Liver (tissue), 10 donors: ENCODE measurements at places on chromosomes 5 and 9.

DNA sequence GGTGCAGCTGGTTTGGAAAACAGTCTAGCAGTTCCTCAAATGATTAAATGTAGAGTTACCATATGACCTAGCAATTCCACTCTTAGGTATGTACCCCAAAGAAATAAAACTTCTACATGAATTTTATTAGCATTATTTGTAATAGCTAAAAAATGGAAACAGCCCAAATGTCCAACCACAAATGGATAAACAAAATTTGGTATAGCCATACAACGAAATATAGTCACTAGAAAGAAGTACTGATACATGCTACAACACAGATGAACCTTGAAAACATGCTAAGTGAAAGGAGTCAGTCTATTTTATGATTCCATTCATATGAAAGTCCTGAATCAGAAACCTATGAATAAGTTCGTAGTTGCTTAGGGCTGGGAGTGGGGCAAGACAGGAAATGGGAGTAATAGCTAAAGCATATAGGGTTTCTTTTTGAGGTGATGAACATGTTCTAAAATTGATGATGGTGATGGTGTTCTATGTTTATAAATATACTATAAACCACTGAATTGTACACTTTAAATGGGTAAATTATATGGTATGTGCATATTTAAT lies 6.3 kb downstream of the GDF9 start:
- no peak overlapping the region for H3K27ac ChIP-seq
- no peaks in the 10 kb centered on the region for H3K36me3 ChIP-seq
- no peaks in the 10 kb centered on the region for H3K27me3 ChIP-seq
- no peak for DNase-seq

GRCh38 chr5:152932621-152933020 lies 527.5 kb upstream of the NMUR2 start:
- H3K27me3 ChIP-seq: no peaks in the 10 kb centered on the region
- no peak overlapping the region for H3K4me3 ChIP-seq
- no peaks in the 10 kb centered on the region for H3K4me1 ChIP-seq
- no peaks in the 10 kb centered on the region for H3K36me3 ChIP-seq
- H3K27ac ChIP-seq: no peak overlapping the region

GRCh38 chr5:172901012-172901780 lies 58.0 kb upstream of the RPL26L1 start:
- no peak overlapping the region for H3K4me3 ChIP-seq
- no peaks in the 10 kb centered on the region for H3K27me3 ChIP-seq
- peak overlapping the region; percentile 87 for H3K27ac ChIP-seq
- no peak for DNase-seq

DNA sequence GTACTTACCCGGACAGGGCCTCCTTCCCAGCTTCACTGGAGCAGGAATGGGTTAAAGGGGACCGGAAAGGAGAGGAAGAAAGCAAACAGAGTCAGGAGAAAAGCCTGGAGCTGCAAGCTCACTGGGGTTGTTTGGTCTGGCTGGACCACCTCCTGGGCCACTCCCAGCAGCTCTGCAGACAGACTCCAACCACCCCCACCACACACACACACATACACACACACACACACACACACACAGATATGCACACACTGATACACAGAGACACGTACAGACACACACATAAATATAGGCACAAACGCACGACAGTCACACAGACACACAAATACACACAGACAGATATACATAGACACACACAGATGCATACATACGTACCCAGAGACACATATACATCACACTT lies 34.9 kb upstream of the SYNPO start:
- H3K36me3 ChIP-seq: no peaks in the 10 kb centered on the region
- H3K4me3 ChIP-seq: no peak overlapping the region
- DNase-seq: no peak
- peaks cover 2% of the 10 kb centered on the region for H3K4me1 ChIP-seq
- H3K27me3 ChIP-seq: no peaks in the 10 kb centered on the region

GRCh38 chr5:39079147-39079546 lies 4.9 kb upstream of the RICTOR start:
- H3K4me1 ChIP-seq: no peaks in the 10 kb centered on the region
- no peaks in the 10 kb centered on the region for H3K36me3 ChIP-seq
- H3K4me3 ChIP-seq: no peak overlapping the region
- H3K27ac ChIP-seq: no peak overlapping the region
- DNase-seq: no peak
- no peaks in the 10 kb centered on the region for H3K27me3 ChIP-seq

- no peak for DNase-seq
- no peaks in the 10 kb centered on the region for H3K36me3 ChIP-seq
- no peak overlapping the region for H3K4me3 ChIP-seq
- no peaks in the 10 kb centered on the region for H3K4me1 ChIP-seq
- H3K27ac ChIP-seq: no peak overlapping the region
Measured at GRCh38 chr9:22512495-22512894, 65.9 kb downstream of the DMRTA1 start.

DNA sequence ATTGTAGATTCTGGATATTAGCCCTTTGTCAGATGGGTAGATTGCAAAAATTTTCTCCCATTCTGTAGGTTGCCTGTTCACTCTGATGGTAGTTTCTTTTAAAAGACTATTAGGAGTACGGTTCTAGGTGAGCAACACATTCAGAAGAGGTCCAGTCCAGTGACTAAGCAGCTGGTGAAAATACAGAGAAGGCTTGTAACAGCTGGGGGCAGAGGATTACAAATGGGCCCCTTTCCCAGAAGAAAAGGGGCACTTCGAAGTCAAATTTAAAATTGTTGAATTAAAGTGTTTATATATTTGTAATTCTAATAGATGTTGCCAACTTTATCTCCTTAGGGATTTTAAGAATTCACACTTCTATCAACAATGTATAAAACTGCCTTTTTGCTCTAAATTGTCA lies 720.5 kb downstream of the TLE4 start:
- H3K27me3 ChIP-seq: no peaks in the 10 kb centered on the region
- no peaks in the 10 kb centered on the region for H3K4me1 ChIP-seq
- no peak for DNase-seq
- no peaks in the 10 kb centered on the region for H3K36me3 ChIP-seq
- H3K27ac ChIP-seq: no peak overlapping the region

DNA sequence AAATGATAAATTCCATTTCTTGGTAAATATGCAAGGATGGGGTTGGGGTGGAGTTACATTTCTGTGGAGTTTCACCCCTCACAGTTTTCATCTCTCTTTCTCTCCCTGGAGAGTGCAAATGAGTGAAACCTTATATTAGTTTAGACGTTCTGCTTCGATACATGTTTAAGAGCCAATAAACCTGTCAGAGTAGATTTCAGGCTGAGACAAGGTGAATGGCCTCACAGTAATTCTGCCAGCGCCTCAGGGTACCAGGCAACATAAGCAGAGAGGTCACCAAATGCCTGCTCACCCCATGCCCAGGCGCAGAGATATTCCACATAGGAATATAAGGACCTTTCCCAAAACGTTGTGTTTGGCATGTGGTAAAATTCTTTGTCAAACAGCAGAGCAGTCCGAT lies 154.9 kb upstream of the VLDLR start:
- H3K4me3 ChIP-seq: no peak overlapping the region
- H3K27ac ChIP-seq: peak overlapping the region; percentile 30
- H3K4me1 ChIP-seq: peaks cover 6% of the 10 kb centered on the region
- DNase-seq: no peak

DNA sequence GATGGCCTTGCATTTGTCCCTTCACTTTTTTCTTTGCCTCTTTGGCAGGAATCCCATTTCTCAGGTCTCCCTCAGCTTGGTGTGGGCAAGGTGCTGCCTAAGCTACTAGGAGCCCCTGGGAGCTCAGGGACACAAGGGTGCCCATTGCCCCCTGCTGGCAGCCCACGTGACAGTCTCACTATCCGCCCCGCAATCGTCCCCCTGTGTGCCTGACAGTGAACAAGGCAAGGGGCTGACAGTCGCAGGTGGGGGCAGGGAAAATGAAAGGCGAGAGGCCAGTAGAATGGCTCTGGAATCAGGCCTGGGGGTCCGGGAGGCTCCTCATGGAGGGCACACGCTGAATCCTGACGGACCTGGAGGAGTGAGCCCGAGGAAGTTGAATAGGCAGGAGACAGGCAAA lies 2.0 kb upstream of the PCDH12 start:
- peaks cover 6% of the 10 kb centered on the region for H3K4me1 ChIP-seq
- no peak overlapping the region for H3K27ac ChIP-seq
- H3K27me3 ChIP-seq: no peaks in the 10 kb centered on the region
- H3K36me3 ChIP-seq: no peaks in the 10 kb centered on the region

- DNase-seq: no peak
- H3K27me3 ChIP-seq: no peaks in the 10 kb centered on the region
- no peaks in the 10 kb centered on the region for H3K4me1 ChIP-seq
- no peaks in the 10 kb centered on the region for H3K36me3 ChIP-seq
- no peak overlapping the region for H3K27ac ChIP-seq
- no peak overlapping the region for H3K4me3 ChIP-seq
Measured at GRCh38 chr5:159827861-159828260, 88.4 kb upstream of the ADRA1B start.

GRCh38 chr5:150263801-150264621 lies 25.6 kb downstream of the CAMK2A start:
- no peak for DNase-seq
- no peaks in the 10 kb centered on the region for H3K36me3 ChIP-seq
- peaks cover 31% of the 10 kb centered on the region for H3K4me1 ChIP-seq
- no peaks in the 10 kb centered on the region for H3K27me3 ChIP-seq
- no peak overlapping the region for H3K27ac ChIP-seq

GRCh38 chr5:154199263-154199662 lies 8.7 kb downstream of the GALNT10 start:
- H3K27me3 ChIP-seq: no peaks in the 10 kb centered on the region
- no peak overlapping the region for H3K4me3 ChIP-seq
- H3K36me3 ChIP-seq: no peaks in the 10 kb centered on the region
- DNase-seq: no peak
- H3K27ac ChIP-seq: no peak overlapping the region

DNA sequence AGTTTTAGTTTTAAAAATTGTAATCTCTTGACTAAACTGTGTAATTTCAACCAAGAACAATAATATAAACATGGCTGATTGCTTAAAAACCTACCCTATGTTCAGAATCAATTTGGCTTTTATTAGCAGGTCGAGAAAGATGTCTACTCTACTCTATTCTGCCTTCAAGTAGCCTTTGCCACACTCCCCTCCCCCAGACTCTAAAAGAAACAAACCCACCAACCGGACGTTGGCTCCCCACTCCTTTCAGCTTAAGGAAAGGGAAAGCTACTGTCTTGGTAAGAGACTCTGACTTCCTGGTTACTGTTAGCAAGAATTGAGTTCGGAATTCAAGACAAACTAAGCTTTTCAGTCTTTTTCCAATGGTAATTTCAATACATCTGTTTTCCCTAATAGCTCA lies 46.7 kb downstream of the TNFAIP8 start:
- H3K36me3 ChIP-seq: no peaks in the 10 kb centered on the region
- no peak for DNase-seq
- no peak overlapping the region for H3K27ac ChIP-seq
- H3K27me3 ChIP-seq: no peaks in the 10 kb centered on the region

GRCh38 chr5:128228521-128228920 lies 145.0 kb downstream of the SLC12A2 start:
- H3K36me3 ChIP-seq: no peaks in the 10 kb centered on the region
- no peaks in the 10 kb centered on the region for H3K4me1 ChIP-seq
- no peak for DNase-seq
- H3K4me3 ChIP-seq: no peak overlapping the region

GRCh38 chr5:168995024-168995423 lies 305.9 kb downstream of the SLIT3 start:
- no peak overlapping the region for H3K27ac ChIP-seq
- DNase-seq: no peak
- H3K27me3 ChIP-seq: peaks cover 4% of the 10 kb centered on the region
- H3K4me1 ChIP-seq: no peaks in the 10 kb centered on the region
- no peak overlapping the region for H3K4me3 ChIP-seq

- no peak overlapping the region for H3K4me3 ChIP-seq
- no peaks in the 10 kb centered on the region for H3K36me3 ChIP-seq
- no peaks in the 10 kb centered on the region for H3K27me3 ChIP-seq
- DNase-seq: no peak
- no peak overlapping the region for H3K27ac ChIP-seq
- no peaks in the 10 kb centered on the region for H3K4me1 ChIP-seq
Measured at GRCh38 chr5:125597338-125597737, 825.9 kb upstream of the GRAMD2B start.

GRCh38 chr5:29672678-29673077 lies 1520.8 kb upstream of the CDH6 start:
- H3K27ac ChIP-seq: no peak overlapping the region
- H3K36me3 ChIP-seq: no peaks in the 10 kb centered on the region
- no peaks in the 10 kb centered on the region for H3K4me1 ChIP-seq
- no peak for DNase-seq
- no peak overlapping the region for H3K4me3 ChIP-seq

DNA sequence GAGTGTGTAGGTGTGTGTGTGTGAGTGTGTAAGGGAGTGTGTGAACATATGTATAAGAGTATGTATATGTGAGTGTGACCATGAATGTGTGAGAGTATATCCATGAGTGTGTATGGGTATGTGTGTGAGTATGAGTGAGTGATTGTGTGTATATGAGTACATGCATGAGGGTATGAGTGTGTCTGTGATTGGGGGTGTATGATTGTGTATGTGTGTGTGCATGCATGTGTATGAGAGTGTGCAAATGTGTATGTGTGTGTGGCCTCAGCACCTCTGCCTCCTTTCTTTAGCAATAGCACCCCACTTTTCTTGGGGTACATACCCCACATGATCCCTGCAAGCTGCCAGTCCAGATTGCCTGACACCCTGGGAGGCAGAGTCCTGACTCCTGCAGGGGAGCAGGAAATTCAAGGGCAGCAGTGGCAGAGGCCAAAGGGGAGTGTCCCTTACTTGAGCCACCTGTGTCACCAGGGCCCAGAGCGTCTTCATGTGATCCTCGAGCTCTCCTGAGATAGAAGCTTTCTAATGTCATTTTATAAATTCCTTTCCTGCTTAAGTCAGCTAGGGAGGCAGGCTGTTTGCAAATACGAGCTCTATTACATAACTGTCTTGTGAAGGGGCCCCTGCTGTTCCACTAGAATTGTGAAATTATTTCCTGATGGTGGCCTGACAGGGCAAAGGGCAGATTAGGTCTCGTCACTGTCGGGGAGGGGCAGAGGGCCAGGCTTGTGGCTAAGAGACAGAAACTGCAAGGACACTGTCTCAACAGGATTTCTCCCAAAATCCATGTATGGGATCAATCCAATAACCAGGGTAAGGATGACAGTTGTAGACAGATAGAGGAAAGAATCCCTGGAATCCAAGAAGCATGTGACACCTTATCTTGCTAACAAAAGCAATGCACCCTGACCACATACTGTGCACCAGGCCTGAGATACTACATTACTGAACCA lies 389.1 kb downstream of the GADD45G start:
- H3K27ac ChIP-seq: peak overlapping the region; percentile 97
- H3K36me3 ChIP-seq: no peaks in the 10 kb centered on the region
- H3K27me3 ChIP-seq: no peaks in the 10 kb centered on the region

- no peaks in the 10 kb centered on the region for H3K27me3 ChIP-seq
- no peaks in the 10 kb centered on the region for H3K36me3 ChIP-seq
- no peaks in the 10 kb centered on the region for H3K4me1 ChIP-seq
- H3K4me3 ChIP-seq: no peak overlapping the region
Measured at GRCh38 chr5:100779669-100780375, 123.3 kb downstream of the ST8SIA4 start.
